ENCODE measurements at places on chromosomes 7 and 10. TPM values are rescaled to one million over a fixed set of nuclear protein-coding genes. Genes with fewer than 3 reads are reported as not detected.

GLCCI1 gene
- total RNA-seq, result 5.8 TPM

LRRC17 gene
- 22.3 TPM for total RNA-seq

DNA sequence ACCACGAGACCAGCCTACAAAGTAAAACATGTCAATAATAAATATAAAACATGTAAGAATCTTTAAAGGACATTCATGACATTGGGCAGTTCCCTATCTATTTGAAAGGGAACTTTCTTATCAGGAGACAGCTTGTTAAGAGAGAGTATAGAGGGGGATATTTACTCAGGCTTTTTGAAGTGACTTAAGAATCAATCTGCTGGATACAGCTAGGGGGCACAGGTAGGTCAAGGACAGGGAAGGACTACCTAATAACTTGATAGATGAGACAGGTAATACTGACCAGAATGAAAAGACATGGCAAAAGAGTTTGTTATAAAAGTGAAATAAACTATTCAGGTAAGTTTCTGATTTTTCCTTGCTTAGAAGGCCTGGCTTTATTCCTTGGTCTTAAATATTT is 21.8 kb upstream of the LRRD1 start:
- no peaks in the 10 kb centered on the region for H3K27me3 ChIP-seq
- peaks cover 38% of the 10 kb centered on the region for H3K36me3 ChIP-seq
- DNase-seq, result no peak
- H3K4me1 ChIP-seq, result no peaks in the 10 kb centered on the region
- H3K4me3 ChIP-seq, result no peak overlapping the region

GRCh38 chr7:43439631-43440401 is 143.1 kb upstream of the STK17A start:
- H3K4me1 ChIP-seq, result no peaks in the 10 kb centered on the region
- H3K27ac ChIP-seq, result no peak overlapping the region
- H3K27me3 ChIP-seq, result no peaks in the 10 kb centered on the region

GRCh38 chr10:118799777-118800176 is 45.0 kb upstream of the CACUL1 start:
- DNase-seq, result no peak
- no peaks in the 10 kb centered on the region for H3K27me3 ChIP-seq
- H3K4me3 ChIP-seq, result no peak overlapping the region

ZNF37A gene
- 18.4 TPM for total RNA-seq

DNA sequence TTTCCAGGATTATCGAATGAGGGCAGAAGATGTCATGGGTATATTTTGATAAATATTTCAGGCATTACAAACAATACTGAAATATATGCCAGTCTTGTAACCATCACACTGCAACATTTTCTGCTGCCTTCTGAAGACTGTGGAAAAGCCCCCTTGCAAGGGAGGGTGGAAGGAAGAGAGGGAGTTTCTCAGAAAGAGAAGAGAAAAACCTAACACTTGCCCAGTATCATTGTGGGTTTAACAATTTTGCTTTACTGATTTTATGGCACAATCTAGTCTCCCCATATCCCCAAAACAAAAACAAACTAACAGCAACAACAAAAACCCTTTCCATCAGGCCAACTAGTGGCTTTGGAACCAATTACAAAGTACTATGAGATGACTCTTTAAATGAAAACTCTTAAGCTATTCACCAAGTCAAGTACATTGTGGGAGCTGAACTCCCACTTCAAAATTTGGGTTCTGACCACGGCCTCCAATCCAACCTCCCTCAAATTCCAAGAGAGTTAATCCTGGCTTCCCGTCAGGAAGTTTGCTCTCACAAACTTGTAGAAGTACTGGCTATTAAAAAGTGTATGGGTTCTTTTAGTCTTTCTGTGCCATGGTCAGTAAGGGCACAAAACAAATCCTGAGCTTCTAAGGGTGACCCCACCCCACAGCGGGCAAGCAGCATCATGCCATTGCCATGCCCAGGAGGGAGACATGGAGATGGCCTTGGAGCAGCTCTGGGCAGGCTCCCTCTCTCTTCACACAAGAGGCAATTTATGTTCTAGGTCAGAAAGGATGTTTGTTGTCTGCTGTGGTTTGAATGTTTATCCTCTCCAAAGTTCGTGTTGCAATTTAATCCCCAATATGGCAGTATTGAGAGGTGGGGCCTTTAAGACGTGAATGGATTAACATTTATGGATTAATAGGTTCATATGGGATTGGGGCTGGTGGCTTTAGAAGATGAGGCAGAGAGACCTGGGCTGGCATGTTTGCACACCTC is 96.3 kb downstream of the JAZF1 start:
- peaks cover 17% of the 10 kb centered on the region for H3K4me1 ChIP-seq
- no peak overlapping the region for H3K4me3 ChIP-seq
- H3K27ac ChIP-seq, result peak overlapping the region; percentile 55
- no peaks in the 10 kb centered on the region for H3K27me3 ChIP-seq
- DNase-seq, result no peak
- H3K36me3 ChIP-seq, result no peaks in the 10 kb centered on the region
